ENCODE measurements at places on chromosomes 3 and 15.

GRCh38 chr3:17074559-17074958 is 189.8 kb downstream of the PLCL2 start:
- no peak for DNase-seq

DNA sequence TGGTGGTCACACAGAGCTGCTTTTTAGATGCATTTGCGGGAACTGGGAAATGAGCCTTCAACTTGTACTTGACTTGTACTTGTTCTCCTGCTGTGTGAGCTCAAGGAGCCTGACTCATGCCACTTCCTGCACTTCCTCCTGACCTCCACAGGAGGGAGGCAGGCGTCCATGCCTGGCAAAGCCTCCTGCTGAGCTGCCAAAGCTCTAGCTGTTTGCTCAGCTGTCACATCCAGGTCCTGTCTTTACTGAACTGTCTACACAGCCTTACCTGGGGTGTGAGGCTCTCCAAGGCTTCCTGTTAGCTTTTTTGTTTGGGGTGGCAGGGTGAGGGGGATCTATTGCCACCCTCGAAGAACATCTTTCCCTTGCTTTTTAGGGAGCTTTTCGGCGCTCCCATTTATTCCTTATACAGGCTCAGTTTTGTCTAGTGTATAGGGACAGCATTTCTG is 6.4 kb downstream of the THPO start:
- peak; percentile 41 for DNase-seq

DNA sequence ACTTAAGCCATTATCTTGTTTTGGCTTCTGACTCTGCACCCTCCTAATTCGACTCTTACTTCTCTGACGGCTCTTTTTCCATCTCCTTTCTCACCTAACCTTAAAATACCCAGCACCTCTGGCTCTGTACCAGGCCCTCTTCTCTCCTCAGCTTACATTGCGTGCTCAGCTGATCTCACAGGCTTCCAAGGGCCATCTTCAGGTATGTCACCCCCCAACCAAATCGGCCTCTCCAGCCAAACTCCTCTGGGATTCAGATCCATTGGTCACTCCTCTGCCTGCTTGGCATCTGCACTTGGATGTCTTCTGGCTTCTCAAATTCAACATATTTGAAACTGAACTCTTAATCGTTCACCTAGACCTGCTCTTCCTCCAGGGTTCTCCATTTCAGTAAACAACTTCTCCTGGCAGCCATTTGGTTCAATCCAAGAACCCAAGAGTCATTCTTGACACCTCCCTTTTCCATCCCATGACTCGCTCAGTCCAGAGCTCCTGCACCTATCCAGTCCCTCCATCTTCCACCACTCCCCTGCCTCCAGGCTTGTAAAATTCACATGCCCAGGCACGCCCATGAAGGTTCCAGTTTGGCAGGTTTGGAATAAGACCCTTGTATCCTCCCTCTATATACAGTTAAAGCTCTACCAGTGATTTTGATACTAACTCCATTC is 35.2 kb upstream of the SLC41A3 start:
- DNase-seq, result no peak

- DNase-seq, result no peak
Measured at GRCh38 chr3:176789947-176790346, 407.3 kb downstream of the TBL1XR1 start.

- no peak for DNase-seq
Measured at GRCh38 chr15:78050441-78050809, 27.1 kb downstream of the TBC1D2B start.

- no peak for DNase-seq
Measured at GRCh38 chr3:31724116-31724515, 191.4 kb downstream of the STT3B start.

DNA sequence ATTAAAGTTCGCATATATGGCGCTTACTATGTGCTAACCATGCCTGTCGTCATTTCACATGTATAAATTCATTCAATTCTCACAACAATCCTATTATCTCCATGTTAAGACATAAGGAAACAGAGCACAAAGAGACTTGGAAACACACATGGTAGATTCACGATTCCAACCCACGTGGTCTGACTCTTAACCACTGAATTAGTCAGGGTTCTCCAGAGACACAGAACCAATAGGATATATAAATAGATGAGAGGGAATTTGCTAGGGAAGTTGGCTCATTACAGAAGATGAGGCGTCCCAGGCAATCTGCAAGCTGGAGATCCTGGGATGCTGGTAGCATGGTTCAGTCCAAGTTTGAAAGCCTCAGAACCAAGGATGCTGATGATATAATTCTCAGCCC is 765.3 kb downstream of the TBL1XR1 start:
- no peak for DNase-seq

- peak; percentile 88 for DNase-seq
Measured at GRCh38 chr3:32296251-32297204, 58.0 kb downstream of the CMTM8 start.

DNA sequence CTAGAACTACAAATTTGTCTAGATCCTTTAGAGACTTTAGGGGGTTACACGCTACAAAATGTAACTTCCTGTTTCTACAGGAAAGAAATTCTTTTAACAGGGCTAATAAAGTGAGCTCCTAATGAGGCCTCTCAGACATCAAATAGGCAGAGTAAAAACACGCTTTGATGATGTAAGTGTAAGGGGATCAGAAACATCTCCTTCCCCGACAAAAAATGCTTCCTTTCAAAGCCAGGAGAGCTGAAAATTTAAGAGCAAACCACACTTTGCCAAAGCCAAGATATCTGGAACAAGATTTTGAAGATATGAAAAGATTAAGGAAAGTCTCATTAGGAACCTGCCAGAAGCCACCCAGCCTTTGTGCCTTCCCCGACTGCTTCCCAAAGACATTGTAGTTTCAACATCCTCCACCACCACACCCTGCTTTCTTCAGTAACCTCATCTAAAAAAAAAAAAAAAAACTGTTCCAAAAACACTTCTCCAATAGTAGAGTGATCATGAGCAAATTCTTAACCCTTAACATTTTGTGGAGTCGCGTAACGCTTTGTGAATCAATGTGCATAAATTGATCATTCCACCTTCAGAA is 505.0 kb upstream of the THBS1 start:
- no peak for DNase-seq

DNA sequence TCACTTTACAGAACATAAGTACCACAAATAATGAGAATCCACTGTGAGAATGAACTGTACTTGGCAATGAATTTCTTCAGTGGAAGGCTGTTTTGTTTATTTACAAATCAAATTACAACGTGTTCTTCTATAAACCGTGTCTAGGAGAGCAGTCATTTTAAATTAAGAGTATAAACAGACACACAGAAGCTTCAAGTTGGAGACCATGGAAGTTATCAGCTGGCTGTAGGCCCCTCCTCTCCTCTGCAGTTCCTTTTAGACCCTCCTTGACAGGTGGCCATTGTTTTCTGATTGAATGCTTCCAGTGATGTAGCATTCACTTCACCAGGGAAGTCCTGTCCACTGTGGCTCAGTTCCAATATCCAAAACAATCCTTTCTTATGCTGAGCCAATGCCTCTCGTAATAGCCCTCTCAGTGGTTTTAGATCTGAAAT is 7.3 kb upstream of the MAPK6 start:
- no peak for DNase-seq

DNA sequence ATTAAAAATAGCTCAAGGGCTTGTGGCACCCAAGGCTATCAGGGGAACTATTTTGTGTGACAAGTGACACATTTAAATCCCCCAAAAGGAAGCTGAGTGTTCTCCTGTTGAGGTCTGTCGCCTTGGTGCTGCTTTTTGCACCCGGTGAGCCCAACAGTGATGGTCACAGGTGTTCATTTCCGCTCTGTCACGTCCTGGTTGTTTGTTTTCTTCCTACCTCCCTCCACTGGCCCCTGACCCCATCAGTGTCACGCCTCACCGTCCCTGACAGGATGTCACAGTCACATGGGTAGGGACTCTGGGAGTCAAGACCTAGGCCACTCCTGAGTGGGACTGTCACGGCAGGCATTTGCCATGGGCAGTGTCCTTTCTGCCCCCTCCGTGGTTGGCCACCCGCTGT is 11.2 kb downstream of the SLCO3A1 start:
- no peak for DNase-seq

DNA sequence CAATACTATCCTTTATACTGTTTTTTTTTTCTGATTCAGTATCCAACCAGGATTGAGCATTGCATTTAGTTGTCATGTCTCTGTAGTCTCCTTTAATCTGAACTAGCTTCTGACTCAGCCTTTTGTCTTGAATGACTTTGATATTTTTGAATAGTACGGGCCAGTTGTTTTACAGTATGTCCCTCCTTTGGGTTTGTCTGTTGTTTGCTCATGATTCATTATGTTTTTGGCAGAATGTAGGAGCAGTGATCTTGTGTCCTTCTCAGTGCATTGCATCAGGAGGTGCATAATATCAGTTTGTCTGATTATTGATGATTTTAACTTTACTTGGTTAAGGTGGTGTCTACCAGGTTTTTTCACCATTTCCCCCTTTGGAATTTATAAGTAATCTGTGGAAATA is 20.5 kb downstream of the EXOG start:
- DNase-seq, result no peak

DNA sequence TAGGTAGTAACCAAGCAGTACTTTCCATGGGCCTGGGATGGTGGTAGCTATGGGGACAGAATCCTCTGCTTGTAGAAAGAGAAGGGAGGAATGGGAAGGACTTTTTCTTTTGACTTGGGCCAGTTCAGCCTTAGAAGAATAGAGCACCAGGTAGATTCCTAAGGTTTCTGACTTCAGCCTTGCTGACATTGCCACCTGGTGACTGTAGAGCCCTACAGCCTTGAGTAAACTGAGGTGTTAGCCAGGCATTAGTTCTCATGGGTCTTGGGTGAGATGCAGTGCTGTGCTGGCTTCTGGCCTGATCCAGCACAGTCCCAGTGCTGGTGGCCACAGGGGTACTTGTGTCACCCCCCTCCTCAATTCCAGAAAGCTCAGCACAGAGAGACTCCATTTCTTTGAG is 171.1 kb downstream of the ZBBX start:
- DNase-seq, result no peak

- no peak for DNase-seq
Measured at GRCh38 chr15:100123611-100124010, 218.2 kb downstream of the ADAMTS17 start.

DNA sequence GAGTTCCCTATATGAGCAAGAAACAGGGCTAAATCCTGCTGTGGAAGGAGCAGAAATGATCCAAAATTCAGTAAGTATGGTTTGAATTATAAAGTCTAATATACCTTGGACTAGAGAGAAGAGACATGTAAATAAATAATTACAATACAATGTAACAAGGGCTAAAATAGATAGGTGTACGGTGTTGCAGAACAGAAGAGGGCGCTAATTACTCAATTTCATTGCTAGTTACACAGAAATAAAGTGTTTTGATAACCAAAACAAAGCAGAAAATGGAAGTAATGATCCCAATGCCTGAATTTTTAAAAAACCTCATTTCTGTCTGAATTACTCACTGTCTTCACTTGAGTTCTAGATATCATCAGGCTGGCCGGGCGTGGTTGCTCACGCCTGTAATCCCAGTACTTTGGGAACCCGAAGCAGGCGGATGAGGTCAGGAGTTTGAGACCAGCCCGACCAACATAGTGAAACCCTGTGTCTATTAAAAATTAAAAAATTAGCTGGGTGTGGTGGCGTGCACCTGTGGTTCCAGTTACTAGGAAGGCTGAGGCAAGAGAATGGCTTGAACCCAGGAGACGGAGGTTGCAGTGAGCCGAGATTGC is 8.3 kb upstream of the PLCH1 start:
- no peak for DNase-seq

DNA sequence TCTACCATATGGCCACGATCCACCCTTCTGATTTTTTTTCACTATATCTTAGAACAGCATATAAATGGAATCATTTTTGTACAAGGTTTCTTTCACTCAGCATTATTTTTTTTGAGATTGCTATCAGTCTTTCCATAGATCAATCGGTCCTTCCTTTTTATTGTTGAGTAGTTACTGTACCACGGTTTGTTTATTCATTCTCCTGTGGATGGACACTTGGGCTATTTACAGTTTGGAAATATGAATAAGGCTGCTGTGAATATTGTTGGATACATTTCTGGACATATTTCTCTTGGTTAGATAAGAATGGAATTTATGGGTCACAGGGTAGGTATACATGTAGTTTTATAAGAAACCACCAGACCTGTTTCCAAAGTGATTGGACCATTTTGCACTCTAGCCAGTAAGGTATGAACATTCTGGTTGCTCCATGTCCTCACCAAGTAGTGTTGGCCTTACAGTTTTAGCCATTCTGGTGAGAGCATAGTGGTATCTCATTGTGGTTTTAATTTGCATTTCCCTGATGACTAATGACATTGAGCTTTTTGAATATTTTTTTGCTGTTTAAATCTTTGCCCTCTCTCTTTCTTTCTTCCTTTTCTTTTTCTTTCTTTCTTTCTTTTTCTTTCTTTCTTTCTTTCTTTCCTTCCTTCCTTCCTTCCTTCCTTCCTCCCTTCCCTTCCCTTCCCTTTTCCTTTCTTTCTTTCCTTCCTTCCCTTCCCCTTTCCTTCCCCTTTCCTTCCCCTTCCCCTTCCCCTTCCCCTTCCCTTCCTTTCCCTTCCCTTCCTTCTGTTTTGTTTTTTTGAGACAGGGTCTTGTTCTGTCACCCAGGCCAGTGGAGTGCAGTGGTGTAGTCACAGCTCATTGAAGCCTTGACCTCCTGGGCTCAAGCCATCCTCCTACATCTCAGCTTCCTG is 49.2 kb downstream of the LRRK1 start:
- DNase-seq, result no peak

DNA sequence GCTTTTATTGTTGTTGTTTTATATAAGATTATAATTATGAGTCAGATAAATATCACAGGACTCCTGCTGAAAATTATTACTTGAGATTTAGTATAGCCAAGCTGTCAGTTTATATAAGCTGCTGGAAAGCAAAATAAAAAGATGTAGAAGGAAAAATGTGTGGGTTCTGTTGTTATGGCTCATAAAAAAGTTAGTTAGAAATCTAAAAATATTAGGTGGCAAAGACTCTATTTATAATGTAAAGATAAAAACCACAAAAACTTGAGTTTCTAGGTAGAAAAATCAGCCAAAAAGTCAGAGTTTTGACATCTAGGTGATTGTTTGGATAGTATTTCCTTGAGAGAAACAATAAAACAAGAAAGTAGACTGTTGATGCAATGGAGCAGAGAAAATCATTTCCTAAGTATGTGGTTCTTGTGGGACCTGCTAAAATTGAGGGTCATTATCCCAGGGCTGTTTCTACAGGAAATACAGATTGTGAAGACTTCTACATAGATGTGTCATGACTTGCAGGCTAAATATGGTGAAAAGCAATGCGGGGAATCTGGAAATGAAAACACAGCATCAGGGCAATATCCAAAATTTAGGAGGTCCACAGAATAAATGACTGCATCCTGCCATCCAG is 1109.6 kb upstream of the CADM2 start:
- DNase-seq, result no peak

DNA sequence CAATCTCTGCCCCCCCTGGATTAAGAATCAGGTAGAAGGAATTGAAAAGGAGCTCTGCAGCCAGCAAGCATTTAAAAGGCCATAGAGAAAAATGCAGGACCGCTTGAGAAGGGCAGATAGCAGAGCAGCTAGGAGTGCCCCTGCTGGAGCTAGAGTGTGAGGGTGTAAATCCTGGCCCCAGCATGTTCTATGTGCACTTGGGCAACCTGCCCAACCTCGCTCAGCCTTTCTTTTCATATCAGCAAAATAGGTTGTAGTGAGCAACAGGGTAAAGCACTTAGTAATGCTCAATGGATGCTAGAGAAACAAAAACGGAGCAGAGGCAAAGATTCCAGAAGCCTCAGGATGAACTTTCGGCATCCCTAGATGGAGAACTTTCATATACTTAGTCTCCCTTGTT is 25.0 kb upstream of the THBS1 start:
- no peak for DNase-seq

Data from NCI-H524 treated with DMSO at 0.1 percent for 48 hours (cell line).